ENCODE measurements at places on chromosomes 1 and 21. TPM values are rescaled to one million over a fixed set of nuclear protein-coding genes. Genes with fewer than 3 reads are reported as not detected.

The INKA2 gene
- total RNA-seq, result 7.4 TPM

DNA sequence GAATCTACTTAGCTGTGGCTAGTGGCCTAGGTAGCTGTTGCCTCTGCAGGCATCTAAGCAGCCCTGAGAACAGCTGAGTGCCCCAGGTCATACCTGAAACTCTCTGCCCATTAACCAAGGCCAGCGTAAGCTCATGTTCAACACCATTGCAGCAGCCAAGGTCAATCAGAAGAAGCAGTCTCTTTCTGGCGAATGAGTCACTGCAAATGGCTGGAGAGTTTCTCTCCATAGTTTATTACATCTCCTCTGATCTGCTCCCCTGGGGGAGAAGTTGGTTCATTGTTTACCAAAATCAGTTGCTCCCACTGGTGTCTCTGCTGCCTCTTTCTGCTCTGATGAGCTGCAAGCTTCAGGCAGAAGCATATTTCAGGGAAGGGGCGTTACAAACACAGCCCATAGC is 6.9 kb upstream of the BCL9 start:
- DNase-seq, result no peak

The OPTC gene
- total RNA-seq, result not detected

DNA sequence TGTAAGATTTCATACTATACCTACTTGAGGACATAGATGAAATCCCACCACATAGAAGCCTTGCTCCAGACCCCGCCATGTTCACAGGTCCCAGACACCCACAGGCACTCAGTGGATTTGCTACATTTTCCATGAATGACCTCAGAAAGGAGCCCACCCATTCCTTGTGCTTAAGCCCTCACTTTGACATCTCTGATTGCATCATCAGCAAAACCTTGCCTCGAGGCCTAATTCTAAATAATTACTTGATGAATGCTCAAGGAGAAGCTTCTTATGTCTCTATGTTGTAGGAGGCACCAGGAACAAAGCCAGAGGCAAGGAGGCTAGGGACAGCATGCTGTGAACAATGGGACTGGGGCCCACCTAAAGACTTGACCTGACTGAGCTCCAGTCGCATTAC is 12.1 kb downstream of the OVGP1 start:
- DNase-seq, result no peak
